ENCODE measurements at places on chromosomes 12 and 14.

DNA sequence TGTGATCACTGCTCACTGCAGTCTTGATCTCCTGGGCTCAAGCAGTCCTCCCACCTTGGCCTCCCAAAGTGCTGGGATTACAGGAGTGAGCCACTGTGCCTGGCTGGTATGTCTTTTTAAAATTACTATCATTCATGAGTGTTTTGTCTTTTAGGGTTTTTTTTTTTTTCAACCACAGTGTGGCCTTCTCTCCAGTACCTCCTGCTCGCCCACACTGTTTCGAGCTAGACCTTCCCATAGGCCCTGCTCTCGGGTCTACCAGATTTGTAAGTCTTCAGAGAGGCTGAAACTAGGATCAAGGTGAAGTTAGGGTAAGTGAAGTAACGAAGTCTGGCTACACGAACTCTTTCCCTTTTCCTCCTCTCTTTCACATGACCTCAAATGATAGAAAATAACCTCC, 1.5 kb downstream of the BIN2 start:
- DNase-seq = no peak

DNA sequence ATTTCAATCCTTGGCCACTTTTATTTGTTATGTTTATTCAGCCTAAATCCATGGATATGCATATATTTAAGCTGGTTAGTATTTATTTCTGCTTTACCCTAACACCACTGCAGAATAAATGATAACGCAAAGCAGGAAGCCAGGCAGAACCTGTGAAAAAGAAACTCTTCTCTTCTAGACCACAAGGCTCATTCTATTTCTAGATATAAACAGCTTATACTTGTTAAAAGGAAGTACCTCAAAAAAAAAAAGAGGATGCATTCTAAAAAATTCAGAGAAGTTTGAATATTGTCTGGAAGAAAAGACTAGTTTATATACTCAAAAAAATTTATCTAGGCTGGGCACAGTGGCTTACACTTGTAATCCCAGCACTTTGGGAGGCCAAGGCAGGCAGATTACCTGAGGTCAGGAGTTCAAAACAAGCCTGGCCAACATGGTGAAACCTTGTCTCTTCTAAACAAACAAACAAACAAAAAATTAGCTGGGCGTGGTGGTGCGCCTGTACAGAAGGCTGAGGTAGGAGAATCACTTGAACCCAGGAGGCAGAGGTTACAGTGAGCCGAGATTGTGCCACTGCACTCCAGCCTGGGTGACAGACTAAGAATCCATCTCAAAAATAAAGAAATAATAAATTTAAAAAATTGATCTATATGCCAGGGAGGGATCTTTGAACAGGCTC, 55.8 kb downstream of the GALNT4 start:
- no peak for DNase-seq

GRCh38 chr14:57526942-57527341, 33.3 kb upstream of the CCDC198 start:
- DNase-seq = no peak

GRCh38 chr14:74275241-74275841, 27.4 kb downstream of the ABCD4 start:
- peak; percentile 80 for DNase-seq

GRCh38 chr12:127588249-127588648, 678.7 kb upstream of the TMEM132C start:
- peak; percentile 59 for DNase-seq

DNA sequence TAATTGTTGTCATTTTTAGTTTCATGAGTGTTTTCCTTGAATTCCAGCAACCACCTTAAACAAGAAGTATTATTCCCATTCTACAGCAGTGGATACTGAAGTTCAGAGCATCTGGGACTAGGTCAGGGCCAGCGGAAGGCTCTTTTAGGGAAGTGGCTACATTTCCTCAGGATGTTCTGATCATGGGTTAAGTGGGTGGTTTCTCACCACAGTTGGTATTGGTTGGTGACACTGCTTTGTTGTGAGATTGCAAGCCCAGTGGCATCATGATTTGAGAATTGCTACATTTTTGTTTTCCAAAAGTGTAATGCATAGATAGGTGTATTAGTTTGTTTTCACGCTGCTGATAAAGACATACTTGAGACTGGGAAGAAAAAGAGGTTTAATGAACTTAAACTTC, 47.1 kb downstream of the SYNE2 start:
- no peak for DNase-seq

GRCh38 chr12:120220838-120221575, 20.1 kb upstream of the RPLP0 start:
- DNase-seq = no peak

- no peak for DNase-seq
Observed at GRCh38 chr14:91142214-91142668, 28.4 kb downstream of the DGLUCY start.

GRCh38 chr14:96663076-96663475, 134.1 kb upstream of the VRK1 start:
- DNase-seq = no peak

GRCh38 chr14:96497586-96497985, 4.6 kb upstream of the PAPOLA start:
- DNase-seq = no peak

- DNase-seq = peak; percentile 76
Observed at GRCh38 chr12:107461222-107461975, 224.2 kb upstream of the PWP1 start.

- DNase-seq = no peak
Observed at GRCh38 chr14:70904373-70904772, 2.9 kb upstream of the PCNX1 start.

All from AG20443 (cell line).